AG10803 (cell line): ENCODE measurements at places on chromosomes 1 and 21.
A peak's percentile ranks its signal among the peaks of the same experiment; 100 is the strongest.

GRCh38 chr1:208885650-208886049, 641.5 kb upstream of the PLXNA2 start:
- no peak for DNase-seq

DNA sequence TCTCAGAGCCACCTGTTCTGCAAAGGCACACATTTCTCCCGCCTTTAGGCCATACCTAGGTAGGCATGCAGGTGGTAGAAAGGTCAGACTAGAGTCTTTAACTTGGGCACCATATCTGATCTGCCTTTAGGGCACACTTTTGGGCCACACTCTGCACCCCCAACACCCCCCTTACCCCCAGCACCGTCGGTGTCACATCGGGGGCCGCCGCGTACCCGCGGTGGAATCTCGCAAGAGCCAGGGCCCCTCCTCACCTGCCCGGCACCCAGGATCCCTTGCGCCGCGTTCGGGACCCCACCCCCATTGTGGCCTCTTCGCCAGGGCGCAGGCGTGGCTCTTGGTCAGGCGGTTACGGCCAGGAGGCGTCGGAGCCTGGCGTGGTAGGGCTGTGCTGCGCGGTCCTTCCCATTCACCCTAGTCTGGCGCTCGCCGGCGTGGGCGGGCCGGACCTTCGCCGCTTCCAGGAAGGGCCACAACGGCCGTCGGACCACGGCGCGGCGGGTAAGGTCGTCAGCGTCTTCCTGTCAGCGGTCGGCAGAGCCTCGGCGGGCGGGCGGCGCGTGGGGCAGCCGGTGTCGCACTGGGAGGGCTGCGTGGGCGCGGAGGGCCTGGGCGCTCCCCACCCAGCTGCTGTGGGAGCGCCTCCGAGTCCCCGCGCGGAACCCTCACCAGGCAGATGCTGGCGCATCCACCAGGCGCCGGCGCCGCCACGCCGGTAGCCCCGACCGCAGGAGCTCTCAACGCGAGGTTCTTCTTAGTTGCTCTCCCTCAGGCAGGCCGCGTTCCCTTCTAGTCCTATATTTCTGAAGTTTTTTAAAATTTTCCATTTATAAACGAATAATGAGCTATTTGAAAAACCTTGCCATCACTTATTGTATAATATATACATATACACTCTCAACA, at the start of gene DNAH14:
TSS of gene DNAH14 (plus strand) at position 341 of the 903 bp plus-strand sequence. CDS start 23,028 bp downstream, outside the sequence.
- DNase-seq: peak; percentile 73

- peak; percentile 78 for DNase-seq
Measured at GRCh38 chr1:185864889-185865517, 130.8 kb downstream of the HMCN1 start.

- DNase-seq: no peak
Measured at GRCh38 chr21:38599381-38599975, 101.2 kb upstream of the ERG start.

DNA sequence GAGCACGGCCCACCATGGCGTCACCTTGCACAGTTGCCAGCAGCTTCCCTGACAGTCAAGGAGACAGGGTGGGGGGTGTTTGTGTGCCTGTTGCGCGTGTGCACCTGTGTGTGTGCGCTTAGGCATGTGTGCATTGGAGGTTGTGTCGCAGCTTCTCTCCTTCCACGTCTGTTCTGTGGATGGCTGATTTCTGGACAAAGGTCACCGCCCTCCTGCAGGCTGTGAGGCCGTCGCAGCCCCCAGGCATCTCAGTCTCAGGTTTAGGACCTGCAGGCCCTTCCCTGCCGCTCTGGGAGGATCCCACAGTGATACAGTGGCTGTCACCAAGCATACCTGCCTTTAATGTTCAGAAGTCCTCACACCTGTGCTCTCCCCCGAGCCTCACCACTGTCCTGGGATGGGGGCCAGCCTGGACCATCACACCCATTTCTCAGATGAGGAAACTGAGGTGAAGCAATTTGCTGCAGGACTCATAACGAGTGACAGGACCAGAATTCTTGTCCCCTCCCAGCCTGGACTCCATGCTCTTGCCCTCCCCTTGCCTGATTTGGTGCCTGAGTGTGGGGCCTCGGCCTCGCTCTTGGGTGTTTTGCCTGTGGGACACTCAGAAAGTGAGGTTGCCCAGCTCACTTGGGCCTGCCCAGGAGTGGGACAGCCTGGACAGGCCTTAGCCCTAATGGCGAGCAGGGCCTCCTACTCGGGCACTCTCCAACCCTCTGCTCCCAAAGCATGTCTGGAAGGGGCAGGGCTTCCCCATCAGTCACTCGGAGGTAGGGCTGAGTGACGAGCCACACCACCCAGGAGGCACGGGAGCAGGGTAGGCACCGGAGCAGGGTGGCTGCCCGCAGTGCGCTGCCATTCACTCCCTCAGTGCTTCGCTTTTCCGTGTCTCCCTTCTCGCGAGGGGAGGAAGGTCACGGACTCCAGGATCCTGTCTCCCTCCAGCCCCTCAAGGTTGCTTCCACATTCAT, 22.6 kb downstream of the COQ8A start:
- no peak for DNase-seq

DNA sequence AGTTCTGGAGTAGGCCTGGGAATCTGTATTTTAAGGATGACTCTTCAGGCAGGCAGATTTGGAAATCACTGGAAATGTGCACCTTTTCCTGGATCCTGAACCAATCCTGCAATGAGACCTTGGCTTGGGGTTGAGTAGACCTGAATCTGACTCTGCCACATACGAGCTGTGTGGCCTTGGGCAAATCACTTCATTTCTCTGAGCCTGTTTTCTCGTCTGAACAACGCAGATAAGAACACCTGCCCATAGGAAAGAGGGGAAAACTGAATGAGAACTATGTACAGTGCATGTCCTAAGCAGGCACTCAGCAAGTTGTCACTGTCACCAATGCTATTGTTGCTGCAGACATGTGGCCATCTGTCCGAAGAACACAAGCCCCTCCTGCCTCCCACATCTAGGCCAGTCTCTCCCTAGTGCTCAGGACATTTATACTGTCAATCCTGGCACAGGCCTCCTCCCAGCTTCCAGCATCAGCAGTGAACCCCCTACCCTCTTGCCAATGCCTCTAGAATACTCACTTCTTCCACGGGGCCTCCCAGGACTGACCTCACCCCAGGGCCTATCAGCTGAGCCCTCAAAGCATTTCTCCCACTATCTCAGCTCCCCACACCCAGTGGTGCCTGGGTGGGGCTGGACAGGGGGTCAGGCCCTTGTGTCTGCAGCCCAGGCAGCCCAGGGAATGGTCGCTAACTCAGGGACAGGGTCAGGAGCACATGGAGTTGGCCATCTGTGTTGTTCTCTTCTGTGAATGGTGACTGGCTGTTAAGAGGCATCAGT, 88.8 kb upstream of the ZBTB40 start:
- no peak for DNase-seq

- DNase-seq: peak; percentile 42
Measured at GRCh38 chr1:220271706-220272046, 577 bp downstream of the RAB3GAP2 start.

- DNase-seq: no peak
Measured at GRCh38 chr1:146013559-146013922, 8.0 kb downstream of the HJV start.

GRCh38 chr1:107545056-107545577, 404.3 kb downstream of the NTNG1 start:
- DNase-seq: peak; percentile 21

GRCh38 chr1:101312147-101312546, 75.3 kb downstream of the S1PR1 start:
- DNase-seq: no peak

GRCh38 chr1:44220755-44221154, 7.5 kb downstream of the DMAP1 start:
- no peak for DNase-seq

DNA sequence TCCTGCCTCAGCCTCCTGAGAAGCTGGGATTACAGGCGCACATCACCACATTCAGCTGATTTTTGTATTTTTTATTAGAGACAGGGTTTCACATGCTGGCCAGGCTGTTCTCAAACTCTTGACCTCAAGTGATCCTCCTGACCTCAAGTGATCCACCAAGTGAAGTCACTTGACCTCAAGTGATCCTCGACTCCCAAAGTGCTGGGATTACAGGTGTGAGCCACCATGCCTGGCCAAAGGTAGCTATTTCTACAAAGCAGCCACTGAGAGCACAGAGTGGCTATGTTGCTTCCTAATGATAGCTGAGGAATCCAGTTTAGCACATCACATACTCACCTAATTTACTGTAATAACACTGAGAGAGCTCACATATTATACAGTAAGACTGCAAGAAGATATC, 44.8 kb upstream of the CPLANE2 start:
- DNase-seq: no peak

DNA sequence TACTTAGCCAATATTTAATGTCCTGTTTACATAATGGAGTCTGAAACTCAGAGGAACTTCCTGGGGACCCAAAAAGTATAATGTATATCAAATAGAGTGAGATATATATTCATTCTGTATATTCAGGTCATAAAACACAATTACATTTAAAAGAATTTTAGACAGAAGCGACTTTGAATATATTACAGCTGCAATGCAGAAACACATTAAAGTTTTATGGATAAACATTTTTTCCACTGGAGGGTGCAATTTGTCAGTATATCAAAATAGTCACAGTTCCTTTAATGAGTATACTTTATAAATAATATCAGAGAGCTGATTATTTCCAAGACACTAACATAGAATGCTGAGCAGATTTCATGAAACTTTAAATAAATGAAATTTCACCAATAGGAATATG, 43.9 kb upstream of the CRB1 start:
- DNase-seq: no peak

DNA sequence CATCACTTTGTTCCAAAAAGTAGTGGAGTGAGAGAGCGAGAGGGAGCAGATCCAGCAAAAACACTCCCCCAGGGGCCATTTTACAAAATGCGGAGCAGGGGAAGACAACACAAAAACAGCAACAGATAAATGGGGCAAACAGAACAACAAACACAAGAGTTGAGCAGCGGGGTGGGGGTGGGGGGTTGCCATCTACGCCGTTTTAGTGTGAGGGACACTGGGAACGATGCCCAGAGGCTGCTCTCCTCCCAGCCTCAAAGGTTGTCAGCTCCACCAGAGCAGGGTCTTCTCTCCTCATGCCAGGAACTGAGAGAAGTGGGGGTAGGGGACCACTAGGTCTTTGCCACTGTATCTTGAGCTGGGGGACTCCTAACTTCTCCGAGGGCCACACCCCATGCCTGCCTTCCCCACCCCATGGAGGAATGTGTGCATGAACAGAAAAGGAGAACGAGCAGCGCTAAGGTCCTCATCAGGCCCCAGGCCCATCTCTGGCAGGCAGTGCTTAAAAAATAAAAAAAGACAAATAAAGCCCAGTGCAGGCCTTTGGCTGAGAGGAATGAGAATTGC, 1.3 kb upstream of the PBXIP1 start:
- DNase-seq: no peak

DNA sequence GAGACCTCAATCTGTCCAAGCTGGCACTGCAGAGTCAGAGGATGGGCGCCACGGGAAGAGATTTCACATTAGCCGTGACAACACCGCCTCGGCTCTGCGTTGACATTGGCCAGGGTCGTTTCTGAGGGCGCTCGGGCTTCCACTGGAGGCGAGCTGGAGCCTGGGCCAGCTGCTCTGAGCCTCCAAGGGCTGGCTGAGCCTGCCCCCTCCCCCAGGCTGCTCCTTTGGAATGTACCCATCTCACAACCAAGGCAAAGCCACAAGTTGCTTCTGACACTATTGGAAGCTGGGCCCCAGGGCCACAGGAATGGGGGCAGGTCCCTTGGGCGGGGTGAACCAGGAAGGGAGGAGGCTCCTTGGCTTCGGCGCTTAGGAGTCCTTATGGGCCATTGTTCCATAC, 12.7 kb downstream of the GPR3 start:
- DNase-seq: peak; percentile 93

GRCh38 chr1:36115931-36116330, 9.1 kb downstream of the COL8A2 start:
- DNase-seq: peak; percentile 82

- DNase-seq: no peak
Measured at GRCh38 chr1:1032424-1032823, 12.5 kb downstream of the AGRN start.

DNA sequence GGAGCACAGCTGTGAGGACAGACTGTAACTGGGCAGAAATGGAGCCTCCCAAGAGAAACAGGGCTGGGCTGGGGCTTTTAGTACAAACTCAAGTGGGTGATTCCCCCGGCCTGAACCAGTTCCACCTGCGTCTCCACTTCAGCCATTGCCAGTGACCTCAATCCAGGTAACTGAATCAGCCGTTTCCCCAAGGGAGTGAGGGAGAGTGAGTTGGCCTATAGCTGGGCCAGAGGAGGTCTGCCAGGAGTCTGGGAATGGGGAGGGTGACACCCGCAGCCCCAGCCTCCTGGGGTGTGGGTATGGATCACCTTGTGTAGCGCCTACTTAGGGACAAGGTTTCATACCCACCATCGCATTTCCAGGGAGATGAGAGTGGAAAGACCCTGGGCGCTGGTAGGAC, 8.5 kb downstream of the SLC26A9 start:
- no peak for DNase-seq

GRCh38 chr1:60898987-60899386, 183.4 kb upstream of the NFIA start:
- DNase-seq: no peak

GRCh38 chr1:98896711-98897445, 107.8 kb downstream of the PLPPR5 start:
- DNase-seq: no peak

DNA sequence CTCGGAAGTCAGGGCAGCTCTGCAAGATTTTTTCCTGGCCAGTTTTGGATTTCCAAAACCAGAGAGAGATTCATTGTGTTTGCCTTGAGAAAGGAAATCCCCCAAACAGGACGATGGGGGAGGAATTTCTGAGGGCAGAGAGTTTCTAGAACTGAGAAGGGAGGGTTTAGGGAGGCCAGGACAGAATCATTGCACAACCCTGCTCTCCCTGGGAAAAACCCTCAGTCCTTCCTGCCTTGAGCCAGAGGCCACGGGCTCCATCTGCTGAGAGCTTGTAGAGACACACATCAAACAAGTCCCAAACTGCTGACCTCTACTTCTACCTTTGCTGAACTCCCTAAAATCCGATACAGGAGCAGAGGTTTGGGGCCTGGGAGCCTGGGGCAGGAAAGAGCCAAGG, 99.7 kb downstream of the NMNAT2 start:
- peak; percentile 92 for DNase-seq

- no peak for DNase-seq
Measured at GRCh38 chr1:154145986-154146385, 8.9 kb downstream of the NUP210L start.

DNA sequence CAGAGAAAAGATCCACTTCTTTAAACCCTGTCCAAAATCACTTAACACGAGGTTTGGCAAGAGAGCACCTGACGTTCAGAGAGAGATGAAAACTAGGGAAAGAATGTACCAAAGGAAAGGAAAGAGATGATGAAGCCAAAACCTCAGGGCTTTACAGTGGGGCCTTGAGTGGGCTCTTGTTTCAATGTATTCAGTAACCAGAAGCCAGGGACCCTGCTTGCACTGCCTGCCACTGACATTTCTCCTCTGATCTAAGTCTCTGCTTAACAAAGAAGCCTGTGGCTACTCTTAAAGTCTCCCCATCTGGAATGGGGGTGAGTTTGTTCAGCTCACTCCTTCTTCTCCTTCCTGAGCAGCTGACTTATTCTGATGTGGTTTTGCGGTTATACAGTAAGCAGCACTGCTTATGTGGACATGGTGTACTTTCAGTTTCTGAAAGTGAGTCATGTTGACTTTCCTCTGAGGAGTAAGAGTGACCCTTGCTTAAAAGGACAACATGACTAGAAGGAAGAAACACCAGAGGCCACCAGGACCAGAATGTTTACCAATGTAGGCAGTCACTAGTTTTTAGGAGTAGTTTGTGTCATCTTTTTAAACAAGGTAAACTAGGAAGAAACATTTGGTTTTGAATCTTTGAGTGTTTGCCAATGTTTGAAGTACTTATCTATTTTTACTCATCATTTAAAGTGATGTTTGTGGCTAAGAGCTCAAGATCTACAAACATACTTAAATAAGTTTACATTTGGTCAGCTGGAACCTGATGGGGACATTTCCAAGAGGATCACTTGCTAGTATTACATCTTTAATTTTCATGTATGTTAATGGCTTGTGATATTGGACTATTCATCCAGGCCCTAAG, 87.4 kb downstream of the FASLG start:
- DNase-seq: peak; percentile 98
